ENCODE measurements at places on chromosomes 12 and 14.

DNA sequence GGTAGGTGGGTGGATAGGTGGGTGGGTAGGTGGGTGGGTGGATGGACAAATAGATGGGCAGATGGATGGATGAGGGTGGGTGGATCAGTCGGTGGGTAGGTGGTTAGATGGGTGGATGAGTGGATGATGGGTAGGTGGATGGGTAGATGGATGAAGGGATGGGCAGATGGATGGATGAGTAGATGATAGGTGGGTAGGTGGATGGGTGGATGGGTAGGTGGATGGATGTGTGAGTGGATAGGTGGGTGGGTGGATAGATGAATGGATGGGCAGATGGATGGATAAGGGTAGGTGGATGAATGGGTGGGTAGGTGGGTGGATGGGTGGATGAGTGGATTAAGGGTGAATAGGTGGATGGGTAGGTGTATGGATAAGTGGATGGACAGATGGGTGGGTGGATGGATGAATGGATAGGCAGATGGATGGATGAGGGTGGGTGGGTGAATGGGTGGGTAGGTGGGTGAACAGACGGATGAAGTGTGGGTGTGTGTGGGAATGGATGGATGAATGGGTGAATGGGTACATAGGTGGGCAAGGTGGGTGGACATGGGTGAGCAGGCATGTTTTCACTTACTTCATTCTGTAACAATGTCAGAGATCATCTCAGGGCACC, 3.3 kb upstream of the INF2 start:
- no peak for DNase-seq

DNA sequence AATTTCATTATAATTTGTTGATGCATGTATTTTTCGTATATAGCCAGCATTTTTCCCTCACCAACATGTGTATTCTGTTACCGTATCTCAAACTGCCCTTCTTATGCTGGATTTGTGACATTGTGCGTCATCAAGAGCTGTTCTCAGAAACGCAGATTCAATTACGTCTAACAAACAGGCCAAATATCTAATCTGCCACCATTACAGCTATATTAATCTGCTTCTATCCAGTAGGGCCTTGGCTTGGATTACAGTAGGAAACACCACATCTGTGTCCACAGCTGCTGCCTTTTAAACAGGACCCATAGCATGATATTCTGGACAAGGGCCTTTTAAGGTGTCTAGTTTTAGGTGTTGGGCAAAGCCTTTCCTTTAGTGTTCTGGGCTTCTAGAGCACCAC, 140.6 kb downstream of the PDE3A start:
- DNase-seq, result no peak

DNA sequence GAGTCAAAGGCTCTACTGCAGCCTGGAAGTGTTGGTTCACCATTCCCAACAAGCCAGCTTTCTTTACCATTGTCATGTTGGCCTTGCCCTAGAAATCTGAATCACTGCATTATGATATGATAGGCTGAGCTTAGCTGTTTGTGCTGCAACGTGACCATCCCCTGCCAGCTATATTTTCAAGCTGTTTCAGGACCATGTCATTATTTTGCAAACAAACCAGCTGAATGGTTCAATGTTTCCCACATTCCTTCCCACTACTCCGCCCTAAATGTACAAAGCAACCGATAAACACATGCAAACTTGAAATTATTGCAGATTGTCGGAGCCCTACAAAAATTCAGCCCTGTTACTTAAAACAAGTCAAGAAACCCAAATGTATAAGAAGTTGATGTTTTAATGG, 136.1 kb downstream of the KICS2 start:
- no peak for DNase-seq

GRCh38 chr12:47017041-47017713, 62.2 kb upstream of the PCED1B start:
- no peak for DNase-seq

DNA sequence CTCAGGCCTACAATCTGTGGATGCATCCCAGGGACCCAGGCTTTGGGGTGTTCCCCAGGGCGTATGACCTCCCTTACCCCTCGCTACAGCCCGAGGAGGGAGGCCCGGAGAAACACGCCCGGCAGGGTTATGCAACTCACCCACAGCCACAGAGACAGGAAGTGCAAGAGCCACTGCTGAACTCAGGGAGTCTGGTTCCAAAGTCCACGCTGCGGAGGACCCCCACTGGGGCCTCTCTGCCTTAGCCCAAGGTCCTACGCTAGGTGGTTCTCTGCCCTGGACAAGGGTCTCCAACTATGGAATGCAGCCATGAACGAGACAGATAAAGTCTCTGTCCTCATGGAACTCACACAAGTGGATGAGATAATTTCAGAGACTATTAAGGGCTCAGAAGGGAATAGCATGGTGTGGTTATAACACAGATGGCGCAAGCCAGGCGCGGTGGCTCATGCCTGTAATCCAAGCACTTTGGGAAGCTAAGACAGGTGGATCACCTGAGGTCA, 11.3 kb downstream of the SCARB1 start:
- DNase-seq, result no peak

GRCh38 chr14:61116369-61116768, 135.3 kb downstream of the SLC38A6 start:
- no peak for DNase-seq

- peak; percentile 11 for DNase-seq
These were observed at the start of gene CPNE8 for GRCh38 chr12:38905480-38906351. Gene CPNE8, minus strand, starts transcription at chr12:38905591. Its CDS starts 57 bp downstream, at chr12:38905534.

- DNase-seq, result no peak
These were observed 139.0 kb downstream of the SMOC1 start for GRCh38 chr14:70018230-70018629.

All from memory B cell (primary cell).